Heart left ventricle (tissue), 16 donors: ENCODE measurements at places on chromosomes 4 and X. TPM values are rescaled to one million over a fixed set of nuclear protein-coding genes. Genes with fewer than 3 reads are reported as not detected.

DNA sequence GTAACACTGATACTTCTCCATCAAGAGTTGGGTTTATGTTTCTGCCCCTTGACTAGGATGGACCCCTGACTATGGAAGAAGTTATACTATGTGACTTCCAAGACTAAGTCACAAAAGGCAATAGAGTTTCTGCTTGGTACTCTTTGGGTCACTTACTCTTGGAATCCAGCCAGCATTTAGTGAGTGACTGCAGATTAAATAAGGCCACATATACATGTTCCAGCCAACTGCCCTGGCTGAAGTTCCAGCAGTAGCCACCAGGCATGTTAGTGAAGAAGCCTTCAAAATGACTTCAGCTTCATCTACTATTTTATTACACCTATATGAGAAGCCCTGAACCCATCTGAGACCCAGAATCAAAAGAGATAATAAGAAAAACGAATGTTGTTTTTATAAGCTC lies 524.0 kb downstream of the DMD start:
- H3K36me3 ChIP-seq = no peaks in the 10 kb centered on the region
- no peak overlapping the region for H3K27ac ChIP-seq
- no peaks in the 10 kb centered on the region for H3K4me1 ChIP-seq
- no peaks in the 10 kb centered on the region for H3K27me3 ChIP-seq
- DNase-seq = no peak
- H3K4me3 ChIP-seq = no peak overlapping the region

DNA sequence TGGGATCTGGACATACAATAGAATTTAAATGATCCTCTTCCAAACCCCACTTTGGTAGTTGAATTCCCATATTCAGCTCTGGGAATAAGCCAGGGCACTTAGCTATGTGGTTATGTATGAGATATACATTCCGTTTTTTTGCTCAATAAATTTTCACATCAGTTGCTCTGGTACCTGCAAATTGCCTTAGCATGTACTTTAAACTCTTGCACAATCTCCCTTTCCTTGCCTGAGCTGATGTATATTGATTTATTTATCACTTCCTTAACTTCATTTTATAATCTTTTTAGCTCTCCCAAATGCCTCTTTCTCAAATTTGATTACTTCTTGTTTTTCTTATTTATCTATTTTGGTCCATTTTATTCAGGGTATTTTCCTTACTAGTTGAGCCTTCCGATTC lies 90.1 kb upstream of the AGA start:
- no peaks in the 10 kb centered on the region for H3K36me3 ChIP-seq
- no peak overlapping the region for H3K27ac ChIP-seq
- no peaks in the 10 kb centered on the region for H3K27me3 ChIP-seq
- no peak for DNase-seq
- H3K4me3 ChIP-seq = no peak overlapping the region

GRCh38 chr4:77843628-77844027 lies 19.0 kb upstream of the MRPL1 start:
- H3K27ac ChIP-seq = no peak overlapping the region
- no peaks in the 10 kb centered on the region for H3K36me3 ChIP-seq
- H3K4me1 ChIP-seq = no peaks in the 10 kb centered on the region
- H3K4me3 ChIP-seq = no peak overlapping the region
- no peaks in the 10 kb centered on the region for H3K27me3 ChIP-seq

The BST1 gene
- total RNA-seq = 2.1 TPM

DNA sequence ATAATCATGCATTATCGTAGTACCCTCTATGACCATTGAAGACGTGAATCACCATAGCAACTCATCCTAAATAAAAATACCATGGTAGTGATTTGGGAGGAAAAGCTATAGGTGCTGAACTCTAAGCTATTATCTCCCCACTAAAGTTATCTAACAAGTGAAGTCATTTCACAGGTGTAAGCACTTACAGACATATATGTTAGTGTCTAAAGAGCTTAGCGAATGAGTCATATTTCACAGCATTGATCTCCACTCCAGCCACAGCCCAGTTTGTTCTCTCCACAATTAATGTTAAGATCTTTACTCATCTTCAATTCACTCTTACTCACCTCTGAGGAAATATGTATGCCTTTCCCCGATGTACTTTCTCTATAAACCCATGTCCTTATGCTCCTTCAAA lies 57.0 kb downstream of the DCAF8L1 start:
- no peak overlapping the region for H3K4me3 ChIP-seq
- H3K27ac ChIP-seq = no peak overlapping the region
- H3K36me3 ChIP-seq = no peaks in the 10 kb centered on the region
- DNase-seq = no peak

- no peak overlapping the region for H3K27ac ChIP-seq
- H3K4me1 ChIP-seq = no peaks in the 10 kb centered on the region
- H3K27me3 ChIP-seq = no peaks in the 10 kb centered on the region
- H3K4me3 ChIP-seq = no peak overlapping the region
- no peaks in the 10 kb centered on the region for H3K36me3 ChIP-seq
Measured at GRCh38 chr4:56840559-56840958, 19.1 kb upstream of the SPINK2 start.

DNA sequence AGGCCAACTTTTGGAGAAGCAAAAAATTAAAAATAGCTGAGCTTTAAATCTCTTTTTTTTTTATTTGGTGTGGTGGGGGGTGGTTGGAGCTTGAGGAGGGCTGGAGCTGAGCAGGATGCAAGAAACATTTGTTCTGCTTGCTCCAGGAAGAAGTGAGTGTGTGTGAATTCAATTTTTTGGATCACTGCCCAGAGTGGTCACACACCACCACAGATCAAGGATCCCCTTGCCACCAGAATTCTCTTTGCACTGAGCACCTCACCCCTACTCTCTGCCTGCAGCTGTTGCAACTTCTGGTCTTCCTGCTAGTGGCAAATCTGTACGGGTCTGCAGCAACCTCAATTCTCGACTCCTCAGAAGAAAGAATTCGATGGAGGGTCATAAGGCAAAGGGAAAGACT lies 19.9 kb upstream of the PLP1 start:
- peaks cover 12% of the 10 kb centered on the region for H3K27me3 ChIP-seq
- H3K36me3 ChIP-seq = no peaks in the 10 kb centered on the region
- no peak for DNase-seq

The CENPVL1 gene
- total RNA-seq = not detected

The RNF212 gene
- total RNA-seq = 1.6 TPM

- no peak for DNase-seq
- H3K4me3 ChIP-seq = no peak overlapping the region
- H3K27ac ChIP-seq = no peak overlapping the region
- no peaks in the 10 kb centered on the region for H3K36me3 ChIP-seq
- no peaks in the 10 kb centered on the region for H3K27me3 ChIP-seq
- no peaks in the 10 kb centered on the region for H3K4me1 ChIP-seq
Measured at GRCh38 chr4:32929796-32930699, 2209.9 kb downstream of the PCDH7 start.

- no peak for DNase-seq
- H3K4me1 ChIP-seq = no peaks in the 10 kb centered on the region
- no peaks in the 10 kb centered on the region for H3K27me3 ChIP-seq
- no peak overlapping the region for H3K4me3 ChIP-seq
- no peaks in the 10 kb centered on the region for H3K36me3 ChIP-seq
Measured at GRCh38 chrX:18643853-18644252, 28.1 kb downstream of the RS1 start.

DNA sequence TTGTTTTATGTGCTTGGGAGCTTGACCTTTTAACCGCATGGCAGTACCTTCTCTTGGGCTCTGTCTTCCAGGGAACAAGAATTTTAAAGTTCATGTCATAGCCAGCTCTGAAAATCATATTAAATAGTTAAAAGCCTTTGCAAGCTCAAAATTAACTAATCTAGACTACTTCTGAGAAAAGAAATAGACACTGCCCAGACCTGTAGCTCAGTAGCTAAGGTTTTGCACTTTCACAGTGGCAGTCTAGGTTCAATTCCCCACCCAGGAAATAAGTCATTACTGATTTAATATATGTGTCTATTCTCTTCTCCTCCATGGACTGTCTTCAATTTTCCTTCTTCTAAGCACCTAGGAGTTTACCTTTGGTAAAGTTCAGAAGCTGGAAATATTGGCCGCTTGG lies 27.4 kb downstream of the HSD17B11 start:
- H3K4me3 ChIP-seq = no peak overlapping the region
- H3K27ac ChIP-seq = no peak overlapping the region
- no peaks in the 10 kb centered on the region for H3K4me1 ChIP-seq
- no peak for DNase-seq
- H3K36me3 ChIP-seq = peaks cover 67% of the 10 kb centered on the region

DNA sequence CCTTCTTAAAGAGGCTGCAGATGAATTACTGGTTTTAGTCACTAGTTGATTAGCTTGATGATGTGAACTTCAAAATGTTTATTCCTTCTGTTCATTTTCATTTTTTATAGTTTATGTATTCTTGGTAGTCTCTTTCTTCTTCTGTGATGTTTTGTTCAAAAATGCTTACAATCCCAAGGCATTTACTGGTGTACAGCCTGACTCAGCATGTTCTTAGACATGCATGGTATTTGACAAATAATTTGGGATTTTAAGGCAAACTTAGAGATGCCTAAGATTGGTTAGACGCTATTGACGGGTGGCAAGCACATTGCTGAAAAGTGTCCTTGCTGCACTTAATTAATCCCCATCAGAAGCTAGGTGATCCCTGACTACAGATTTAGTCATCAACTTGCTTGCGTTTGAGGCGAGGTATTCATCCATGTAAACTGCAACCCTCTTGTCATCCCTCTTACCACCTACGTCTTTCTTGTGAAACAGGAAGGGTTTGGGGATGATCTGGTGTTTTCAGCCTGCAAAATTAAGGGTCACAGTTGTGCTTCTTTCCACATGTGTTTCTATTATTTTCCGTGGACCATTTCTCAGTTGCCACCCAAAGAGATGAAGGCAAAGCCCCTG lies 331.8 kb downstream of the DKK2 start:
- H3K4me3 ChIP-seq = no peak overlapping the region
- H3K27ac ChIP-seq = no peak overlapping the region

The CRMP1 gene
- total RNA-seq = 2.3 TPM

DNA sequence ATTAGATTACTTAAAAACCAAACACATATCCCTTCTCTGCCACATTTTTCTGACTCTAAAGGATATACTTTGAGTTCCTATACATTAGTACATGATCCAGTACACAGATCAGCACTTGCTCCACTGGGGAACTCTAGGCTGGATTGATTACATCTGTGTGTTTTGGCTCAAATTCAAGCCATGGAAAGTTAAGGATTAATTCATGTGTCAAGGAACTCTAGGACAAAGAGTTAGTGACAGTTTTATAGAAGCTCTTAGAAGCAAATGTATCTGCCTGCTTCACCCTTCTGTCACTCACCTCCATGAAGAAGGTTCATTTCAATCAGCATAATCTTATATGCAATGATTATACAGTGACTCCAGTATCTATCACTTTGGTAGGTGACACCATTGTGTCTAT lies 43.2 kb downstream of the SCFD2 start:
- H3K4me1 ChIP-seq = peaks cover 13% of the 10 kb centered on the region
- no peak overlapping the region for H3K27ac ChIP-seq
- H3K4me3 ChIP-seq = no peak overlapping the region
- DNase-seq = no peak

- H3K36me3 ChIP-seq = no peaks in the 10 kb centered on the region
- no peak for DNase-seq
- no peaks in the 10 kb centered on the region for H3K4me1 ChIP-seq
- no peak overlapping the region for H3K27ac ChIP-seq
- H3K4me3 ChIP-seq = no peak overlapping the region
Measured at GRCh38 chrX:1521459-1521956, 15.5 kb downstream of the P2RY8 start.

- no peaks in the 10 kb centered on the region for H3K27me3 ChIP-seq
- DNase-seq = no peak
- H3K4me1 ChIP-seq = no peaks in the 10 kb centered on the region
- no peak overlapping the region for H3K27ac ChIP-seq
- H3K4me3 ChIP-seq = no peak overlapping the region
Measured at GRCh38 chr4:25120146-25120940, 39.9 kb downstream of the SEPSECS start.

- peaks cover 14% of the 10 kb centered on the region for H3K4me1 ChIP-seq
- no peaks in the 10 kb centered on the region for H3K27me3 ChIP-seq
- H3K27ac ChIP-seq = no peak overlapping the region
- no peak for DNase-seq
- H3K4me3 ChIP-seq = no peak overlapping the region
Measured at GRCh38 chrX:23911126-23911835, 3.5 kb downstream of the CXorf58 start.

- no peak for DNase-seq
- H3K27ac ChIP-seq = peak overlapping the region; percentile 85
- H3K4me3 ChIP-seq = no peak overlapping the region
- H3K4me1 ChIP-seq = peaks cover 28% of the 10 kb centered on the region
Measured at GRCh38 chr4:140097572-140097971, 56.4 kb downstream of the MAML3 start.

GRCh38 chr4:58275856-58276255 lies 1165.7 kb upstream of the IGFBP7 start:
- H3K36me3 ChIP-seq = no peaks in the 10 kb centered on the region
- H3K4me3 ChIP-seq = no peak overlapping the region
- H3K4me1 ChIP-seq = no peaks in the 10 kb centered on the region
- DNase-seq = no peak
- H3K27me3 ChIP-seq = no peaks in the 10 kb centered on the region

- no peak for DNase-seq
- H3K36me3 ChIP-seq = no peaks in the 10 kb centered on the region
- no peak overlapping the region for H3K4me3 ChIP-seq
- no peaks in the 10 kb centered on the region for H3K27me3 ChIP-seq
- H3K4me1 ChIP-seq = no peaks in the 10 kb centered on the region
Measured at GRCh38 chr4:127103681-127104115, 529.1 kb upstream of the INTU start.

The FANCB gene
- 0.44 TPM for total RNA-seq

The NUDT11 gene
- not detected for total RNA-seq

The PRDM5 gene
- 19.7 TPM for total RNA-seq

DNA sequence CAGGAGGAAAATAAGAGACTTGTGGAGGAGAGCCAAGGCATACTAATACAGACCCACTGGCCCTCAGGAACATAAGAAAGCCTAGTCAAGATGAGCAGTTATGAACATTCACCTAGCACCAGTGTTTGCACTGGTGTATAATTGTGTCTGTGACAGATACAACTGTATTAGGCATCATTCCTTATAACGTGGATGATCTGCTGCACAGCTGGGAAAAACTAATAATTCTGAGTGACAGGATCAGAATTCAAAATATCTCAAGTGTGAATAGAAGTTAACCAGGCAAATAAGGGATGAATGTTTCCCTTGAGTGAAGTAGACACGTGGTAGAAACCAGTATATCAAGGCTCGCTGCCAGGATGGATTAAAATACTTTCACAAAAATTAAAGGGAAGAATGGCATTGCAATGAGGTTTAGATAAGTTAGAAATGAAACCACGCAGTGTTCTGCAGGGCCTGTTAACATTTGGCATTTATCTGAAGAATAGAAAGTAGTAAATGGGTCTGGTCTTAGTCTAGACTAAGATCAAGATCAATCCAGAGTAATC lies 325.9 kb downstream of the EPHA5 start:
- H3K27me3 ChIP-seq = no peaks in the 10 kb centered on the region
- H3K27ac ChIP-seq = no peak overlapping the region
- H3K4me1 ChIP-seq = no peaks in the 10 kb centered on the region
- H3K4me3 ChIP-seq = no peak overlapping the region

DNA sequence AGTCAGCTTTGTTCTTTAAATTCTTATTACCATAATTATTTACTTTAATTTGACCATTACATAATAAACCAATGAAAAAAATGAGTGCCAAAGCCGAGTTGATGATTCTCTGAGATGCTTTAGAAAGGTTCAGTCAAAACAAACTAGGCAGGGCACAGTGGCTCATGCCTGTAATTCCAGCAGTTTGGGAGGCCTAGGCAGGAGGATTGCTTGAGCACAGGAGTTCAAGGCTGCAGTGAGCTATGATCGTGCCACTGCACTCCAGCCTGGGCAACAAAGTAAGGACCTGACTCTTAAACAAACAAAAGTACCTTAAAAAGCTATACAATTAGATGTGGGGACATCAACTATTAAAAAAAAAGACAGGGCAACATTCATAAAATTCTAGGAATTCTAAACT lies 75.0 kb downstream of the AFAP1 start:
- H3K4me3 ChIP-seq = no peak overlapping the region
- no peak for DNase-seq
- H3K4me1 ChIP-seq = peaks cover 8% of the 10 kb centered on the region
- no peak overlapping the region for H3K27ac ChIP-seq
- no peaks in the 10 kb centered on the region for H3K27me3 ChIP-seq

The DUSP9 gene
- total RNA-seq = not detected
